ENCODE measurements at places on chromosomes 11 and 22. TPM values are rescaled to one million over a fixed set of nuclear protein-coding genes. Genes with fewer than 3 reads are reported as not detected.

DNA sequence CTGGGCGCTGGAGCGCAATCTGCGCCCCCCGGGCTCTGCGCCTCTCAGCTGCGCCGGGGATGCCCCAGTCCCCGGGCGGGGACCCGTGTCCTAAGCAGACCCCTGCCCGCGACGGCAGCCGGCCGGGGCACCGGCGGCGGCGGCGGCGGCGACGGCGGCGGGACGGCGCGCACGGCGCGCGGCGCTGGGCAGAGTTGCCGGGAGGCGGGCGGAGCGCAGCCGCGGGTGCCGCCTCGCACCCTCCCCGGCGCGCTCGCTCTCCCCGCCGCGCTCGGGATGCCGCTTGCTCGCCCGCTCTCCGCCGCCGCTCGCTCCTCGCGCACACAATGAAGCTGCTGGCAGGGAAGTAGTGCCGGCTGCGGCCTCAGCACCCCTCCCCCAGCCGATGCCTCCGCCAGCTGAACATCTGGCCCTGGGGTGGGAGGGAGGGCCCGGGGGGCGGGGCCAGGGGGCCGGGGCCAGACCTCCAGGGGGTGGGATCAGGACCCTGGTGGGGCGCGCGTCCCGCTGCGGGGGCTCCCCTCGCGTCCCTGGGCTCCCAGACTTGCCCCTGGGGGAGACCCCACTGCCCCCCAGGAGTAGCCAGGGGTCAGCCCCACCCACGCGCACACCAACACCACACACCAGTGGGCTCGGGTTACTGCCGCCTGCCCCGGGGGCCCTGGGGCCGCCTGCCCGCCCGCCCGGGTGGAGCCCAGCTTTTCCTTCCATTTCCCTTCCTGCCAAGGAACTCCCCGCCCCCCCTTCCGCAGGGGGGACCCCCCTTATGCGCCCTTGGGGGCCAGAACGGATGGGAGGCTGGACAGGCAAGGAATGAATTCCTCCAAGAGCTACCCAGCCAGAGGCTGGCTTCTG, at the start of gene RCOR2:
Gene RCOR2 (minus strand): TSS at position 328 of the 855 bp plus-strand sequence. CDS start 708 bp downstream, outside the sequence.
- H3K4me3 ChIP-seq: peak within 1 kb of the TSS; percentile 70
- no peaks in the 10 kb centered on the region for H3K27me3 ChIP-seq
- H3K36me3 ChIP-seq: no peaks in the 10 kb centered on the region
- H3K27ac ChIP-seq: peak within 1 kb of the TSS; percentile 75

DNA sequence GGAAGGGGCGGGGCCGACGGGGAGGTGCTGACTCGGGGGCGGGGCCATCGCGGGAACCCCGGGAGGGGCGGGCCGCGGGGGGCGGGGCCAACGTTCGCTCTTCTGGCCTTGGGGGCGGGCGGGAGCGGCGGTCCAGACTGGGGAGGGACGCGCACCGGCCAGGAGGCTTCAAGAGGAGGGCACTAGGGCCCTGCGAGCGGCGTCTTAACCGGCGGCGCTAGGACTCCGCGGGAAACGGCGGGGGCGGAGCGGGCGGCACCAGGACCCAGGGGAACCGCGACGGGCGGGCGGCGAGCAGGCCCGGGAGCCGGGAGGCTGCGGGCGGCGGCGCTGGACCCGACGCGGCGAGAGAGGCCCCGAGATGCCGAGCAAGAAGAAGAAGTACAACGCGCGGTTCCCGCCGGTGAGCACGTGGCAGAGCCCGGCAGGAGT, at the start of gene DRAP1:
Gene DRAP1 (plus strand): TSS at position 286 of the 432 bp plus-strand sequence. CDS start 76 bp downstream, at position 362.
- H3K4me3 ChIP-seq: peak within 1 kb of the TSS; percentile 97
- H3K27ac ChIP-seq: peak within 1 kb of the TSS; percentile 94
- DNase-seq: peak; percentile 100
- H3K4me1 ChIP-seq: peaks cover 40% of the 10 kb centered on the region

- DNase-seq: no peak
- no peaks in the 10 kb centered on the region for H3K36me3 ChIP-seq
- H3K27me3 ChIP-seq: no peaks in the 10 kb centered on the region
- no peaks in the 10 kb centered on the region for H3K4me1 ChIP-seq
- no peak overlapping the region for H3K27ac ChIP-seq
Observed at GRCh38 chr11:46537121-46537520, 56.7 kb downstream of the AMBRA1 start.

GRCh38 chr11:48093795-48094642, 113.7 kb downstream of the PTPRJ start:
- H3K27ac ChIP-seq: peak overlapping the region; percentile 83
- peak; percentile 67 for DNase-seq
- no peaks in the 10 kb centered on the region for H3K36me3 ChIP-seq
- no peak overlapping the region for H3K4me3 ChIP-seq
- no peaks in the 10 kb centered on the region for H3K27me3 ChIP-seq

- H3K27ac ChIP-seq: peak overlapping the region; percentile 90
- no peaks in the 10 kb centered on the region for H3K36me3 ChIP-seq
- peak; percentile 84 for DNase-seq
Observed at GRCh38 chr22:23533328-23533762, 46.7 kb downstream of the IGLL1 start.

DNA sequence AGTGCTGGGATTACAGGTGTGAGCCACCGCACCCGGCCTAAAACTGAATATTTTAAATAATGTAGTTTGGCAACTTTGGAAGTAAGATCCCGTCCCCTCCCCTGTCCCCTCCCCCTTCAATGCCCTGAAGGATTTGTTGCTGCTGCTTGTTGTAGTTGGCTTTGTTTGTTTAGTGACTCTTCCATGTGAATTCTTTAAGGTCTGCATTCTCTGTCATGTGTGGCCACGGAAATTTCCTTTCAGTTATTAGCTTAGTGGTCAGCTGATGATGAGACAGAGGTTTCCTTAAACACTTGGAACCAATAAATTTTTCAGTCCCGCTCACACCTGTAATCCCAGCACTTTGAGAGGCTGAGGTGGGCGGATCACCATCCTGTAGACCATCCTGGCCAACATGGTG, 109.9 kb downstream of the MPPED1 start:
- no peak overlapping the region for H3K27ac ChIP-seq
- no peaks in the 10 kb centered on the region for H3K36me3 ChIP-seq
- H3K4me1 ChIP-seq: no peaks in the 10 kb centered on the region
- no peak overlapping the region for H3K4me3 ChIP-seq
- H3K27me3 ChIP-seq: peaks cover 3% of the 10 kb centered on the region

DNA sequence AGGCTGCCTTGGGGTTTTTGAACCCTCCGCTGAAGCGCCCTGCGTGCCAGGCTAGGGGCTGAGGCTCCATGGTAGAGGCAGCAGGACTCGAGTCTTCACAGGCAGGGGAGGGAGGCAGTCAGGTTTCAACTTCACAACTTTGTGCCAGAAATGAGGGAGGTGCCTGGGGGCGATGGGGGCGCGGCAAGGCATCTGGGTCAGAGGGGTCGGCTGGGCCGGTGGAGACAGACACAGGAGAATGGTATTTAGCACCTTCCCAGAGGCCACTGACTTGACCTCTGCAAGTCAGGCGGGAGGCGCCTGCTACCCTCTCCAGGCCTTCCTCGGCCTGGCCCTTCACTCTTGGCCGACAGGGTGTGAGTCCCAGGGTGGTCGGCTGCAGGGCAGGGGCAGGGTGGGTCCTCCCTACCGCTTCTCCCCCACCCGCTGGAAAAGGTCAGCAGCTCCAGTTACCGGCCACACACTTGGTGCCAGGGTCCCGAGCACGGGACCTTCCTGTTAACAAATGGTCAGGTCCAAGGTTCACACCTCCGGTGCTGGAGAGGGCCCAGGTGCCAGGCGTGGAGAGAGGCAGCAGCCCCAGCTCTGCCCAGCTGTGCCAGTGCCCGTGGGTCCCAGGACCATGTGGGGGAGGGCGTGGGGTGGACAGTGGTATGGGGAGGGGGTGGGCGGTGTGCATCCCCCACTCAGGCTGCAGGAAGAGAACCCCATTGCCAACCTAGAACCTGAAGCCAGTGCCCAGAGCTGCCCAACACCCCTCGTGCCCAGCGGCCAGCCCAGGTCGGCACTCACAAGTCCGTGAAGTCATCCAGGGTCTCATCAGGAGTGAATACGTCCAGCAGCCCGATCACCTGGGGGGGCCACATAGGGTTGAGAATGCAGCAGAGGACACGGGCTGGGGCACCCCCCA, 3.8 kb downstream of the MAPK12 start:
- no peak for DNase-seq
- H3K4me1 ChIP-seq: no peaks in the 10 kb centered on the region
- H3K36me3 ChIP-seq: no peaks in the 10 kb centered on the region
- H3K27ac ChIP-seq: no peak overlapping the region

DNA sequence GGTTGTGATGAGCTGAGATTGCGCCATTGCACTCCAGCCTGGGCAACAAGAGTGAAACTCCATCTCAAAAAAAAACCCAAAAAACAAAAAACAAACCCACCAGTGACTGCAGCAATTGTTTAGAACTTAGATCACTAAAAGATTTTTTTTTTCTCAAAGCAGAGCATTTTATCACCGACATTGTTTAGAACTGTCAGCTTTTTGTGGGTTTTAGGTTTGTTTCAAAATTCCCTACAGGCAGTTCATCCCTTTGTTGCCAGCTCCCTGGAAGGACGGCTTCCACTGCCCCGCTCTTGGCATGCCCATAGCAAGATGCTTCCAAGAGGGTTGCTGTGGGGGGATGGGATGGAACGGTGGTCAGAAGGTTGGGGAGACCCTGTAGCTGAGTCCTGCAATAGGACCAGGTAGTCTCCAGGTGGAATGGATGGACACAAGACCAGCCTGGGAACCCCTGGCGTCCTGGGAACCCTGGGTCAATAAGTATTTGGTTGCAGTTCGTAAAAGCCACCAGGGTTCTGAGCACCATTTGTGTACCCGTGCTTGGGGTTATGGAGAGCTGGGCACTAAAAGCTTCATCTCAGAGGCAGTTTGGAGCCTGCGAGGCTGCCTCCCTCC, 46.7 kb downstream of the TSPAN18 start:
- no peak for DNase-seq
- H3K27me3 ChIP-seq: no peaks in the 10 kb centered on the region
- H3K4me1 ChIP-seq: peaks cover 26% of the 10 kb centered on the region
- no peaks in the 10 kb centered on the region for H3K36me3 ChIP-seq
- H3K4me3 ChIP-seq: no peak overlapping the region

GRCh38 chr11:6622261-6623171, 3.3 kb upstream of the TPP1 start:
- no peak for DNase-seq
- H3K27ac ChIP-seq: no peak overlapping the region
- no peak overlapping the region for H3K4me3 ChIP-seq

DNA sequence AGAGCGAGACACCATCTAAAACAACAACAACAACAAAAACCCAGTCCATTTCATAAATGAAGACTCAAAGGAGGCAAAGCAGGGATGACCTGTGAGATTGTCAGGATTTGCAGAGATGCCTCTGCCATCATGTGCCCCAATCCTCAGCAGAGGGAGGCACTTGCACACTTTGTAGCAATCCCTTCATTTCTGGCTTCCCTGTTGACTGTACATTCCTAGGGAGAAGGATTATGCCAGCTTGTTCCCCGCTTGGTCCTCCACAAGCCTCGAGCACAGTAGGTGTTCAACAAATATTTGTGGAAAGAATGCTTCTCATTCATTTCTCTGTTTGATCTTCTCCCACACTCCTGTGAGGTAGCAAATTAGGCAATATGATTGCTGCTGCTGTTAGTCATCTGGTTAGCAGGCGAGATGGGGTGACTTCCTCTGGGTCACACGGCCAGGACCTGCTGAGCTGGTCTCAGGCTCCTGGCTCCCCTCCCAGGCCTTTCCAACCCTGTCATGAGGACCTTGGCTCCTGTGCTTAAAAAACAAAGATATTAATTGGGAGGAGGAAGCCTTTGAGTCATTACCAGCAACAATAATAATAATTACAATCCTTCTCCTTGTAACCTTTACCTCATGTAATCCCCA, 34.1 kb downstream of the LIF start:
- no peaks in the 10 kb centered on the region for H3K36me3 ChIP-seq
- H3K27me3 ChIP-seq: no peaks in the 10 kb centered on the region
- DNase-seq: peak; percentile 84
- H3K4me3 ChIP-seq: no peak overlapping the region
- peaks cover 42% of the 10 kb centered on the region for H3K4me1 ChIP-seq
- H3K27ac ChIP-seq: peak overlapping the region; percentile 41

- no peak for DNase-seq
Observed at GRCh38 chr11:63958008-63958407, 16.4 kb upstream of the COX8A start.

DNA sequence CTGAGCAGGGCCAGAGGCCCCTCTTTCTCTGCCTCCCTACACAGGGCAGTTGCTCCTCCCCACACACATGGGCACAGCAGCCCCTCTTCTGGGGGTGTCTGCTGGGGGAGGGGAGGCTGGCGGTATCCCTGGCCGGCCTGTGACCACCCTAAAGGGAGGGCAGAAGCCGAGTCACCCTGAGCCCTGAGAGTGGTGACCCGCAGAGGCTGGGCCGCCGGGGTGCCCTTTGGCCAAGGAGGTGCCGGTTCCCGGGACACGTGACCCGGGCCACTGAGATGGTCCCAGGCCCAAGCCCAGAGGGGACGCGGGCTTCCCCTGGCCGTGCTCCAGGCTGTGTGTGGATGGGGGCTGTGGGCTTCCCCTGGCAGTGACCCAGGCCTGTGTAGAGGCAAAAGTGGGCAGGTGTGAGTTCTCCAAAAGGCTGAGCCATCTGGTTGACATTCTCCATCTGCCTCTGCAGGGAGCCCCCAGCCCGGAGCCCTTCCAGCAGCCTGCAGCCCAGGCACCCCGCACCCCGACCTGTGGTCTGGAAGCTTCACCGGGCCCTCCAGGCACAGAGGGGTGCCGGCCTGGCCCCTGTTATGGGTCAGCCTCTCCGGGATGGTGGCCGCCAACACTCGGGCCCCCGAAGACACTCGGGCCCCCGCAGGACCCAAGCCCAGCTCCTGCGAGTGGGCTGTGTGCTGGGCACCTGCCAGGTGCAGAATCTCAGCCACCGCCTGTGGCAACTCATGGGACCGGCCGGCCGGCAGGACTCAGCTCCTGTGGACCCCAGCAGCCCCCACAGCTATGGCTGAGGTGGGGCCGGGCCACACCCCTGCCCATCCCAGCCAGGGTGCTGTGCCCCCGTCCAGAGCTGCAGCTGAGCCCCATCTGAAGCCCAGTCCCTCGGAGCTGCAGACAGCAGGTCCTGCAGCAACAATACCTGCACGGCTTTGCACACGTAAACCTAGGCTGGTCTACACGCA, 1.0 kb downstream of the ADM2 start:
- H3K27me3 ChIP-seq: peaks cover 29% of the 10 kb centered on the region
- peaks cover 14% of the 10 kb centered on the region for H3K4me1 ChIP-seq
- DNase-seq: no peak
- H3K27ac ChIP-seq: no peak overlapping the region
- no peaks in the 10 kb centered on the region for H3K36me3 ChIP-seq

GRCh38 chr11:34155757-34156062, 50.3 kb downstream of the NAT10 start:
- peak overlapping the region; percentile 66 for H3K27ac ChIP-seq
- no peaks in the 10 kb centered on the region for H3K27me3 ChIP-seq
- H3K4me1 ChIP-seq: peaks cover 3% of the 10 kb centered on the region
- H3K36me3 ChIP-seq: no peaks in the 10 kb centered on the region

GRCh38 chr11:103929170-103929903, 107.1 kb upstream of the DDI1 start:
- H3K27ac ChIP-seq: peak overlapping the region; percentile 30
- H3K36me3 ChIP-seq: no peaks in the 10 kb centered on the region
- no peak for DNase-seq
- H3K4me1 ChIP-seq: peaks cover 9% of the 10 kb centered on the region
- no peak overlapping the region for H3K4me3 ChIP-seq
- H3K27me3 ChIP-seq: no peaks in the 10 kb centered on the region

GRCh38 chr11:9396752-9397151, 12.3 kb downstream of the IPO7 start:
- H3K36me3 ChIP-seq: no peaks in the 10 kb centered on the region
- no peaks in the 10 kb centered on the region for H3K27me3 ChIP-seq
- H3K4me3 ChIP-seq: no peak overlapping the region

Gene ZNF280B
- 2.8 TPM for total RNA-seq

Gene ELFN2
- 0.53 TPM for total RNA-seq

Gene FADS1
- 159 TPM for total RNA-seq

Gene PANX2
- total RNA-seq: 2.1 TPM

Gene PHOX2A
- not detected for total RNA-seq

Gene NAV2
- 18.1 TPM for total RNA-seq

All from hepatocyte (in vitro differentiated cells).